ENCODE measurements at places on chromosomes 12 and 14. TPM values are rescaled to one million over a fixed set of nuclear protein-coding genes. Genes with fewer than 3 reads are reported as not detected.

The ISM2 gene
- not detected for total RNA-seq

The MMP19 gene
- not detected for total RNA-seq

The AQP5 gene
- total RNA-seq: not detected

- peaks cover 4% of the 10 kb centered on the region for H3K36me3 ChIP-seq
- H3K4me1 ChIP-seq: peaks cover 55% of the 10 kb centered on the region
- DNase-seq: peak; percentile 77
- H3K27me3 ChIP-seq: peaks cover 2% of the 10 kb centered on the region
- peak overlapping the region; percentile 94 for H3K27ac ChIP-seq
- H3K4me3 ChIP-seq: peak overlapping the region; percentile 75
Measured at GRCh38 chr12:4164559-4165558, 108.7 kb upstream of the CCND2 start.

GRCh38 chr14:59127437-59127732, 61.1 kb upstream of the DAAM1 start:
- no peak overlapping the region for H3K27ac ChIP-seq
- H3K27me3 ChIP-seq: peaks cover 29% of the 10 kb centered on the region
- no peaks in the 10 kb centered on the region for H3K36me3 ChIP-seq
- H3K4me1 ChIP-seq: no peaks in the 10 kb centered on the region

- no peak overlapping the region for H3K27ac ChIP-seq
- DNase-seq: no peak
- no peaks in the 10 kb centered on the region for H3K36me3 ChIP-seq
- H3K4me1 ChIP-seq: no peaks in the 10 kb centered on the region
- no peaks in the 10 kb centered on the region for H3K27me3 ChIP-seq
Measured at GRCh38 chr14:95692109-95692508, 5.9 kb downstream of the TCL1B start.

DNA sequence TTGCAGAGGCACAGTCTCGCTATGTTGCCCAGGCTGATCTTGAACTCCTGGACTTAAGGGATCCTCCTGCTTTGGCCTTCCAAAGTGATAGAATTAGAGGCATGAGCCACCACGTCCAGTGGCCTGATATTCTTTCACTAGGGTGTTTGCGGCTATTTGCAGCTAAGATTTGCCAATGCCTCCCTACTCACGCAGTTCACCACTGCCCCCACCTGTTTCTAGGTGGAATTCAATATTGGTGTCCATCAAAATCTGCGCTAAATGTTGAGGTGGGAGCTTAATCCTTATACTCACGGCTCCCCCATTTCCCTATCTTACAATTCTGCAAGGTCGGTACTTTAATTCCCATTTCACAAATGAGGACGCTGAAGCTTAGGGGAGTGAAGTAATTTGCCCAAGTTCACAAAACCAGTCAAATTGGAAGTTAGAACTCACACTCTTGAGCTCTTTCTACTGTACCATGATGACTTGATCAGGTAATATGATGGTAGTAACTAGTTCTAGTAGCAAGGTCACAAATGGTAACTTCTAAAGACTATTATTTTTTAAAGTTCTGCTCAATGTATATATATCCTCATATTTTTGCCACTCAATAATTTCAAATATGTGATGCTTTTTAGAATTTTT, 22.1 kb upstream of the LRRC9 start:
- no peak overlapping the region for H3K27ac ChIP-seq
- no peak for DNase-seq
- no peaks in the 10 kb centered on the region for H3K4me1 ChIP-seq

DNA sequence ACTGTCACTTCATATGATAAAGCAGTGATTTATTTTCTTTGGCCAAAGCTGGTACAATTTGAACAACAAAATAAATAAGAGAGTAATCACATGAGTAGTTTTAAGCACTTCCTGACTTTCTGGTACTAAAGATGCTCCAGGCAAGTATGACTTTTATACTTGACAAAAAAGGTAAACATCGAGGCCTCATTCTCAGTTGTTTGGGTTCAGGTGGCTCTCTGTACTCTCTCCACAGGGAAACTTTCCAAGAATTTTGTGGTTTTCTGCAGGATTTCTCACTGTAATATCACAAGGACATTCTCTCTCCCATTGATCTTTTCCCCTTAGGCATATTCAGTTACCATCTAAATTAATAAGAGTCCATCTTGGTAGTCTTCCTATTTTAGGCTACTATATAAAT, 26.6 kb upstream of the KCNC2 start:
- H3K4me1 ChIP-seq: no peaks in the 10 kb centered on the region
- H3K27ac ChIP-seq: no peak overlapping the region
- no peaks in the 10 kb centered on the region for H3K27me3 ChIP-seq
- H3K36me3 ChIP-seq: no peaks in the 10 kb centered on the region
